ENCODE measurements at places on chromosomes 3 and 15.

- peak; percentile 19 for DNase-seq
Measured at GRCh38 chr3:59163953-59164352, 114.1 kb upstream of the CFAP20DC start.

GRCh38 chr3:133573629-133574194 lies at the start of gene CDV3:
TSS of gene CDV3 (plus strand) at chr3:133573686. CDS start at chr3:133574045, 359 bp downstream.
- DNase-seq = no peak

DNA sequence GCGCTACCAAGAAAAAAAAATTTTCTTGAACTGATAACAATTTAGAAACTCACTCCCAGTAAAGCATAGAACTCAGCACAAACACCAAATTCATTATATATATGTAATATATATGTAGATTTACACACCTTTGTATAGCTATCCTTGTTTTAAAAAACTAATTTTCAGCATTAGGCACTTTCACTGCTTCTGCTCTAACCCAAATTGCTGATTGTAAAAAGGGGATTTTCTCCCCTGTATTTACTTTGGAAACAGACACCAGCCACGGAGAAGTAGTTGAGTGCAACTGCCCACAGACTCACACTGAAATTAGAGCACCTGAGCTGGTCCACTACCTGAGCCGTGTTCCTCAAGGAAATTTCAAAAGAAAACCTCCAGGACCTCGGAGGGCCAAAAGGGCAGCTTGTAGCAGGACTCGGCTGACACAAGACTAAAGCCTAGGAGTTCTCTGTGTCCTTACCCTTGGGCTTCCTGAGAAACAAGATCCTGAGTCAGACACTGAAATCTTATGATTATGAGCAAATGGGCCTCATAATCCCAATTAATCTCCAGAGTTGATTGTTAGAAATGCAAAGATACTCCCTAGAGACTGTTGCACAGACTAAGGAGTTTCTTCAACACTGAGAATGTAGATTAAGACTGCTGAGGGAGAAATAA lies 106.0 kb downstream of the TNIK start:
- no peak for DNase-seq

DNA sequence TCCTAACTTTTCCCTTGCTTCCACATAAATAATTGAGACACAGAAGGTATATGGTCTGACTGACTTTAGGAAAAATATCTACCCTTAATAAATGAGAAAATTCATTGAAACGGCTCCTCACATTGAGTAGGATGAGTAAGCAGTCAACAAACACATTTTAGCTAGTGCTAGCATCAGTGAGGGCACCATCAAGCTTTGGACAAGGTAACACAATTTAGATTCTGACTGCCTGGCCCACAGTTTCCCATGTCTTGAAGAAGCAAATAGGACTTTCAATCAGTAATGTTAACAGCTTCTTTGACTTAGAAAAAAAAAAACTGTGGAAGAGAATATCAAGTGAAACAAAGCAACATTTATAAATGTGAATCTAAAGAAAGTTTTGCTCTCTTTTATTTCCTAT lies 70.1 kb upstream of the MBNL1 start:
- peak; percentile 58 for DNase-seq

- DNase-seq = peak; percentile 38
Measured at GRCh38 chr3:196754091-196754981, 14.7 kb downstream of the PAK2 start.

- no peak for DNase-seq
Measured at GRCh38 chr3:127260826-127261555, 26.9 kb downstream of the PRR20G start.

Data from hematopoietic multipotent progenitor cell treated with erythropoietin and hydrocortisone succinate and interleukin-3 and kit ligand, for 6 days (in vitro differentiated cells).